ENCODE measurements at places on chromosomes 7 and 10.

GRCh38 chr7:157969995-157970394 is 617.6 kb downstream of the PTPRN2 start:
- DNase-seq = no peak

DNA sequence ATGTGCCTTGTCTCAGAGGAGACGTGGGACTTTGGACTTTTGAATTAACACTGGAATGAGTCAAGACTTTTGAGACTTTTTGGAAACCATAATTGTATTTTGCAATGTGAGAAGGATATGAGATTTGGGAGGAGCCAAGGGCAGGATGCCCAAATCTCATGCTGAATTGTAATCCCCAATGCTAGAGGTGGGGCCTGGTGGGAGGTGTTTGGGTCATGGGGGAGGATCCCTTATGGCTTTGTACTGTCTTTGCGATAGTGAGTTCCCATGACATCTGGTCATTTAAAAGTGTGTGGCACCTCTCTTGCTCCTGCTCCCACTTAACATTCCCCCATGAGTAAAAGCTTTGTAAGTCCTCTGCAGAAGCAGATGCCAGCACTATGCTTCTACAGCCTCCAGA is 39.2 kb downstream of the DNAJC9 start:
- no peak for DNase-seq

GRCh38 chr7:154746571-154747360 is 256.2 kb downstream of the PAXIP1 start:
- no peak for DNase-seq

GRCh38 chr10:130921461-130921860 is 390.1 kb downstream of the TCERG1L start:
- no peak for DNase-seq

DNA sequence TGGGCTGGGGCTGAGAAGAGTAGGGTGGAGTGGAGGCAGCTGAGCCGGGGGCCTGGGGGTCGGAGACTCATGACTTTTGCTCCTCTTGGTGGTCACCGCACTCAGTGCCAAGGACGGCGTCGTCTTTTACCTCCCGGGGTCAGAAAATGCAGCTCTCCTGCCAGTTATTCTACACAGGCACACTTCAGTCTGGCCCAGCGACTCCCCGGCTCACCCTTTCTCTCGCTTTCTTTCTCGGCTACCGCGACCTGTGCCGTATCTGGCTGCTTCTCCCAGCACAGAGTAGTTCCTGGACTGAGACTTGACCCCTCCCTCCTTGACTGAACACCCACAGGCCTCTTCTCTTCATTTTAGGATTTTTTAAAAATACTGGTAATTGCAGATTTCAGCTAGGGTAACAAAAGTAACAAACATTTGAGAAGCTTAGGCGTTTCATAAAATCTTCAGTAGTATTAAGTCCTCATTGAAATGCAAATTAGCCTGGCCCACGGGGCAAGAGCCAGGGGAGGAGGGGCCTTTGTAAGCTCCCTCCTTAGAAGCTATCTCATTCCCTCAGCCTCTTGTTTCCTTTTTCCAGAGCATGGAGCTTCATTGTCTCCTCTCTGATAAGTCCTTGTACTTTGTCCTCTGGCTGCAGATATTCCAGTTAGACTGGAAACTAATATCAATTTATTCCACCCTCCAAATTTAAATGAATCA is 1.1 kb upstream of the PRLHR start:
- DNase-seq = no peak

DNA sequence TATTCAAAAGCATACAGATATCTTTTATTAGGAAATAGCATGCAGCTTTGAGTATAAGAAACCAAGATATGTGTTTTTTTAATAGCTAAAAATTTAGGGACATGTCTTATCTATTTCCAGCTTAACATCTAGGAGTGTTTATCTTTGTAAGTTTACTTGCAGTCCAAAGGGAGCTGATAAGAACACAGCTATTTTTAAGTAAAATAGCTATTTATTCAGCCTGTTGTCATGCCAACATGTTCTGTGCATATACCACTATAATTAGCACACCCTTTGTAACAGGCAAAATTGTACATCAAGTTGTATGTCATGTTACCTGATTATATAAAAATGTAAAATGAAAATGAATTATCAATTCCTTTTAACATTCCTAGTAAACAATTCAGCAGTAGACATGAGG is 29.6 kb downstream of the FAM133B start:
- DNase-seq = no peak

- no peak for DNase-seq
These were observed 6.2 kb upstream of the CREB3L2 start for GRCh38 chr7:138008019-138008587.

- peak; percentile 53 for DNase-seq
These were observed 841 bp downstream of the GLUD1 start for GRCh38 chr10:87093632-87094372.

GRCh38 chr7:121484089-121484763 is 88.1 kb upstream of the FAM3C start:
- no peak for DNase-seq

All from GM10248 (cell line).